ENCODE measurements at places on chromosomes 5 and 9. TPM values are rescaled to one million over a fixed set of nuclear protein-coding genes. Genes with fewer than 3 reads are reported as not detected.

Gene LOX
- total RNA-seq, result 20.0 TPM

Gene SPINK1
- total RNA-seq, result not detected

Gene CAVIN4
- 1.6 TPM for total RNA-seq

Gene SURF4
- 359 TPM for total RNA-seq

Gene SPINK6
- not detected for total RNA-seq

Gene ANKRD33B
- total RNA-seq, result 3.6 TPM

Gene IL11RA
- total RNA-seq, result 16.3 TPM

Gene CYSRT1
- total RNA-seq, result 0.17 TPM

Gene SLC36A3
- total RNA-seq, result not detected

Gene PCA3
- total RNA-seq, result 0.26 TPM

Gene PRR7
- 1.6 TPM for total RNA-seq

Gene RORB
- total RNA-seq, result 2.0 TPM

Gene PCDHGB2
- 4.1 TPM for total RNA-seq

Gene CTXN3
- not detected for total RNA-seq

Gene SMU1
- 37.5 TPM for total RNA-seq

Gene RNF180
- 0.63 TPM for total RNA-seq

Gene PMPCA
- total RNA-seq, result 30.7 TPM

Gene CA9
- 0.86 TPM for total RNA-seq

Gene SPDL1
- 5.2 TPM for total RNA-seq

All from bronchial smooth muscle cell (primary cell).